ENCODE measurements at places on chromosomes 11 and 22.

GRCh38 chr11:26767060-26767459, 45.2 kb upstream of the SLC5A12 start:
- DNase-seq = no peak

GRCh38 chr11:84471501-84471900, 1155.6 kb downstream of the DLG2 start:
- DNase-seq = no peak

DNA sequence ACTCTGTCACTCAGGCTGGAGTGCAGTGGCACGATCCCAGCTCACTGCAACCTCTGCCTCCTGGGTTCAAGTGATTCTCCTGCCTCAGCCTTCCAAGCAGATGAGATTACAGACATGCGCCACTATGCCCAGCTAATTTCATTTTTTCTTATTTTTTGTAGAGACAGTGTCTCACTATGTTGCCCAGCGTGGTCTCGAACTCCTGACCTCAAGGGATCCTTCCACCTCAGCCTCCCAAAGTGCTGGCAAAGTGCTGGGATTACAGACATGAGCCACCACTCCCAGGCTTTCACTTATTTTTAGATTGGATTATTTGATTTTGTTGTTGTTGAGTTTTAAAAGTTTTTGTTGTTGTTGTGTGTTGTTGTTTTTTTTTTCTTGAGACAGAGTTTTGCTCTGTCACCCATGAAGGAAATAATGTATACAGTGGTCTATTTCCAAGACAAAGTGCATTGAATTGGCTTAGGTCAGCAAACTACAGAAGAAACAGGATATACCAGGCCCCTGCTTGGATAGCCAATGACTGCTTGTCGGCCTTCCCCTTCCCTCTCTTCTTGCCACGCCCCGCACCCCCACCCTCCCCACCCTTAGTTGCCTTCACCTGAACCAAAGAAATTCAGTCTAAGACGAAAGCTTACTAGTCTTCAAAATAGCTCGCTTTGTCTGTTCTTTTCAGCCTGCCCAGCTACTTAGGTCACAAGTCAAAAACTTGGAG, 91.8 kb upstream of the CLDN5 start:
- no peak for DNase-seq

GRCh38 chr11:70888061-70888460, 364.3 kb downstream of the SHANK2 start:
- DNase-seq = no peak

GRCh38 chr22:49458708-49459099, 369.0 kb downstream of the BRD1 start:
- DNase-seq = no peak

- no peak for DNase-seq
Measured at GRCh38 chr11:96894587-96894986, 504.8 kb downstream of the JRKL start.

DNA sequence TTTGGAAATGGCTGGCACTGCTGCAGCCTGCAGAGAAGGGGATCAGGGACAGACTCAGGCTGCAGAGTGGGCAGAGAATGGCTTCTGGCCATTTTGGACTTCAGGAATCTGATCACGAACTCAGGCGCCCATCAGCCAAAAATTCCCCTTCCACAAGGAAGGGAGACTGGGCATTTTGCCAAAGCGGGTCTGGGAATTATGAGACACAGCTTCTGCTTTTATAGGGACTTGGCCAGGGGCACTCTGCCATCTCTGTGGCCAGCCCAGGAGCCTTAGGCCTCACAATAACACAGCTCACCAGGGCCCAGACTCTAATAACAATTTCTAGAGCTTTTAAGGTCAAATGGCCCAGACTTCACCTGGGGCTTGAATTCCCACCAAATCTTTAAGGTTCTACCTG, 74.7 kb downstream of the CHST1 start:
- no peak for DNase-seq

DNA sequence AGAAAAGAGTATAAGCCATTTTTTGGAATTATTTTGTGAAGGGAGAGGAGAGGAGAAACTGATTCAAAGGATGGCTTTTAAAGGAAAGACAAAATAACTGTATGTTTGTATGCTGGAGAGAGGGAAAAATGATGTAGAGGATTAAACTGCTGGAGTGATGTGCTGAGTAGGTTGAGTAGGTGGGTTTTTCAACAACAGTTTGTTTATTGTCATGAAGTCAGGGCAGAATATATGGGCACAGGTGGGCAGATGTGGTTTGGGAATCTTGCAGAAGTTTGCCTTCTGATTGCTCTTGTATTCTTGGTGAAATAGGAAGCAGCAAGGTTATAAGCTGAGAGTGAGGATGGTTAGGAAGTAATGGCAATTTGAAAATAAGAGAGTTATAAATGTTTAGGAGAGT, 12.1 kb downstream of the SYT9 start:
- no peak for DNase-seq

DNA sequence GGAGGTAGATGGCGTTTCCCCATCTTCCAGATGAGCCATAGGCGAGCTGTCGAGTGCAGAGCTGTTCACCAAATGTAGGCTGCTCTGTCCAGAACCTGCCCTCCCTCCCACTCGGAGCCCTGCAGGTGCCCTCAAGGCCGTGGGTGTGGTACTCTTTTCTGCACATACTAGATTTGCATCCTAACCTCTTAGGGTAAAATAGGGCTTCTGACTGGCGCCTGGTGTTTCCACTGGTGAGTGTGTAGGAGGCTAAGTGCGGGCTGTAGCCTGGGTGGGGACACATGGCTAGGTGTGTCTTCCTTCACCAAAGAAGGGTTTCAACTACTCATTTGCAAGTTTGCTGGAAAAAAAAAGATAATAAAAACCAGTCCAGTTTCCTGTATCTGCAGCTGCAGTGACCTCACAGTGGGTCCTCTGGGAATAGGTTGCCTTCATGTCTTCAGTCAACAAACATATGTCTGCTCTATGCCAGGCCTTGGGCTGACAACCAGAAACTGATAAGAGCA, 8.5 kb downstream of the BIK start:
- no peak for DNase-seq

GRCh38 chr11:10619131-10619680, 50.7 kb upstream of the LYVE1 start:
- DNase-seq = no peak

Measured in NCI-H1436 treated with DMSO at 0.1 percent for 48 hours (cell line).